ENCODE measurements at places on chromosomes 7 and 10.

- no peak for DNase-seq
Observed at GRCh38 chr10:110387983-110388686, 83.4 kb upstream of the SMNDC1 start.

GRCh38 chr7:115177103-115177502 lies 255.2 kb downstream of the MDFIC start:
- no peak for DNase-seq

- no peak for DNase-seq
Observed at GRCh38 chr7:158847451-158847866, 8.9 kb upstream of the DYNC2I1 start.

- no peak for DNase-seq
Observed at GRCh38 chr10:69100136-69100872, 12.4 kb downstream of the SRGN start.

DNA sequence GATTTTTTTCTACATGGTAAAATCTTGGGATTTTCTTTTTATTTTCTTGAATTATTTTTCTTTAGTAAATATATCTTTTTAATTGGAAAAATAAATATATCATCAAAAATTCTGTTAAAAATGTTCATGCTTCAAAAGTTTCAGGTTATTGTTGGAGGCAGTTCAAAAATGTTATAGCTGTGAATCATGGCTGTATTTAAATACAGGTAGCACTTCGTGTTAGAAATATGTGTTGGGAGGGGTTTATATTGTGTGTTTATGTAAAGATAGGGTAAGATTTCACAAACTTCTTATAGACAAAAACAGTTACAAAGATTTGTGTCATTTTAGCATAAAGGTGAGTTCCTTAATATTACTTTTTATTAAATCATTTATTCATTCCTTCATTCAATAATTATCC lies 60.4 kb downstream of the HDAC9 start:
- no peak for DNase-seq

GRCh38 chr10:93752761-93753160 lies 5.0 kb upstream of the LGI1 start:
- DNase-seq = no peak

DNA sequence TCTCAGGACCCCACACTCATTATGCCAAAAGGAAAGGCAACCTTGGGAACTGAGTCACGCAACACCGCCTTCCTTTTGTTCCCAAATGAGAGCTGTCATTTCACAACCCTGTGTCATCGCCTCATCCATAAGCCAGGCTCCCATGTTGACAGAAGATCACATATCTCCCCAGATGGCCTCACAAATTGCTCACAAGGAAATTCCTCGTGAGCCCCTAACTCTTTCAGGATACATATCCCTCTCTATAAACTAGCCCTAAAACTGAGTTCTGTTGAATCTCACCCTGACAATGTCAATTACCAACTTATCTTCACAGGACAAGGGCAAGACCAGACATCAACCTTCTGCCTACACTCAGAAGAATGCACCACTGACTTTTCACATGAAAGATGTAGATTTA lies 22.6 kb downstream of the CCDC3 start:
- no peak for DNase-seq

DNA sequence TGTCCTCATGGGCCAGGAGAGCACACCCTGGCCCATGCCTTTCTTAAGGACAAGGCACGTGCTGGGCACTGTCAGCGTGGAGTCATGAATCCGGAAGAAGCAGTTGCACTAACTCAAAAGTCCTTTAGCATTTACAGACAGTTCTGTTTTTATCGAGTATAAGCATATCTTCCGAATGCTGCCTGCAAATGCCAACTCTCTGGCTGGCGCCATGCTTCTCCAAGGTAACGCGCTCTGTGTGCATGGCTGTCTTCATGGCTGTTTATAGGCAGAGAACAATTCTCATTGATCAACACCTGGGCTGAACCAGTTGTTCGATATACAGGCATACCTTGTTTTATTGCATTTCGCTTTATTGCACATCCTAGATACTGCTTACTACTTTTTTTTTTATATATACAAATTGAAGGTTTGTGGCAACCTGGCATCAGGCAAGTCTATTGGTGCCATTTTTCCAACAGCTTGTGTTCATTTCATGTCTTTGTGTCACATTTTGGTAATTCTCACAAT lies 28.0 kb upstream of the ZNRF2 start:
- DNase-seq = no peak

DNA sequence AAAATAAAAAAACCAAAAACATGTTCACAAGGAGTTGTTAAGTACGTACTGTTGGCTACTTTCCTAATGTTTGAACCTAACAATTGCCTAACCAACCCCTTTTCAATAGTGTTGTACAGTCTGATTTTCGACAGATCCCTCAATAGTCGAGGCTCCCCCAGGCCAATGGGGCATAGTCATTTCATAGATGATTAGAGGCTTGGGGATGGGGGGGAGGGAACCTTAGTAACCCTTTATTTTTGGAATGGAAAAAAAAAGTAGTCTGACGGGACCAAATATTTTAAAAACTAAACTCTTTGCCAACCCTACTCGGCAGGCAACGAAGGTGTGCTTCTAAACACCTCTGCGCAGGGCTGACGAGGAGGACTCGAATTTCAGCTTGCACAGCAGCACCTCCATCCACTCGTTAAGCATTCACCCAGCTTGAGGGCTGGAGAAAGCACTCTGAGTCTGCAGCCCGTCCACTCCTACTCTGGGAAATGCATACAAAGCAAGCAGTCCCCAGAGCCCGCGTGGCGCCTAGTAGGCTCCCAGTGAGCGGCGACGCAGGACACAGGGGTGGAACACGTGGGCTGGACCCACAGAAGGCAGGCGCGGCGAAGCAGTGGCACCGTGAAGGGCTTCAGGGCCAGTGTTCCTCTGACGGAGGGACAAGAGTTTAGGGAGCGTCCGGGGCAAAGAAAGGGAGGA lies 899 bp downstream of the PUS7 start:
- DNase-seq = no peak

DNA sequence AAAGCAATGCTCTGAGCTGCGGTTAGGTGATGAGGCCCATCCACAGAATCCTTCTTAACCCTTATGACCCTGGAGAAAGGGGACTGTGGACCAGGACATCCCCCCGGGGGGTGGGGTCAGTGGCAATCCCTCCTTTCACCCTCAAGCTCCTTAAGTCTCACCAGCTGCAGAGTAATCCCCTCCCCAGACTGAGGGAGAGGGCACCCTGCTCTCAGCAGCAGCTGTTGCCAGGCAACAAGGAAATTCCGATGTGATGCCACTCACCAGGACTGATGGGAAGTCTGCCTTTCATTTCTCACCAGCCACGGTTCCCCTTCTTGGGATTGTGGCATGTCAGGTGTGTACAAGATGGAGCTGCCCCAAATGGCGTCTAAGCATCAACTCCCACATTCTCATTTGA lies 129.6 kb downstream of the DOCK1 start:
- DNase-seq = no peak

DNA sequence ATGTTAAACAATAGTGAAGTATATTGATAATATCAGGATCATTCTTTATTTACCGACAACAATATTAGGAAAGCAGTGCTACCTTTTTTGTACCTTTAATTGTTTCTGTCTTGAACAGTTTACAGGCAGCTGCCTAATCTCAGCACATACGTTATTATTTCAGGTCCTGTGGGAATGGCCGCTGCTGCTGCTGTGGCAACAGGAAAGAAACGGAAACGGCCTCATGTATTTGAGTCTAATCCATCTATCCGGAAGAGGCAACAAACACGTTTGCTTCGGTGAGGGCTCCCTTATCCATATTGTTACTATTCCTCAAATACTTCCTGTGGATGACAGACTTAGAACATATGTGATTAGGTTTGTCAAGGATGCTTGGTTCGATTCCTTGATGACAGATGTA lies 59.7 kb downstream of the NRF1 start:
- DNase-seq = no peak

Measured in fibroblast of skin of left biceps (primary cell).